ENCODE measurements at places on chromosomes 6 and 20. TPM values are rescaled to one million over a fixed set of nuclear protein-coding genes. Genes with fewer than 3 reads are reported as not detected.

NT5DC1 gene
- 28.7 TPM for total RNA-seq

BCAS1 gene
- total RNA-seq: not detected

CNR1 gene
- total RNA-seq: 0.43 TPM

IMPG1 gene
- not detected for total RNA-seq

DNA sequence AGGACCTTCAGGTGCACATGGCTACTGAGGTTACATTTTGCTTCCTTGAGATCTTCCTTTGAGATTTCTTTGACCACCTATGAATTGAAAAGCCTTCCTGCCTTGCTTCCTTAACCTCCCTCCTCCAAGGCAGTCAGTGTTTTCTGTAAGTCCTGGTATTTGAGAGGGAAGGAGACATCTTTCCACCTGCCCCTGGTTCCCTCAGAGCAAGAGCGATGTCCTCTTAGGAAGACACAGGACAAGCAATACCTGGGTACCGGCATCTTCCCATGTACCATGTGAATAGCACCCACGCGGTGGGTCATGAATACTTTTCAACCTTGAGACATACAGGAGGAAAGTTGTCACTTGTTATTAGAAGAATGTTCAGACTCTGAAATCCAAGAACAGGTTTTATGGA, 37.1 kb downstream of the GINS1 start:
- H3K4me1 ChIP-seq: no peaks in the 10 kb centered on the region
- H3K4me3 ChIP-seq: no peak overlapping the region
- H3K36me3 ChIP-seq: no peaks in the 10 kb centered on the region
- H3K27ac ChIP-seq: no peak overlapping the region

GRCh38 chr6:132456700-132457143, 55.4 kb upstream of the MOXD1 start:
- no peaks in the 10 kb centered on the region for H3K36me3 ChIP-seq
- H3K27me3 ChIP-seq: no peaks in the 10 kb centered on the region
- H3K4me3 ChIP-seq: no peak overlapping the region
- DNase-seq: no peak
- no peak overlapping the region for H3K27ac ChIP-seq

GRCh38 chr6:43895656-43896328, 125.8 kb downstream of the VEGFA start:
- no peak overlapping the region for H3K4me3 ChIP-seq
- no peak for DNase-seq
- no peaks in the 10 kb centered on the region for H3K36me3 ChIP-seq
- no peak overlapping the region for H3K27ac ChIP-seq
- no peaks in the 10 kb centered on the region for H3K4me1 ChIP-seq
- no peaks in the 10 kb centered on the region for H3K27me3 ChIP-seq

DNA sequence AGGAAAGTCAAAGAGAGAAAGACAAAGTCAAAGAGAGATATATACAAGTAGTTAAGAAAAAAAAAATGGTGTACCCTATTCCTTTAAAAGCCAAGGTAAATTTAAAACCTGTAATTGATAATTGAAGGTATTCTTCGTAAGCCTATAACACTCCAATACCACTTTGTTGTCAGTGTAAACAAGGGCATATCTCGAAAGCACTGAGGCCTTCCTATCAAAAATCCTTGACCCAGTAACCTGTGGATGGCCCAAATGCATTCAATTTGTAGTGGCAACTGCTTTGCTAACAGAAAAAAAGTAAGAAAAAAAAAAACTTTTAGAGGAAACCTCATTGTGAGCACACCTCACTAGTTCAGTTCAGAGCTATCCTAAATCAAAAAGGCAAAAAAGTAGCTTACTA, 39.3 kb upstream of the SAMD3 start:
- no peaks in the 10 kb centered on the region for H3K4me1 ChIP-seq
- H3K4me3 ChIP-seq: no peak overlapping the region
- DNase-seq: no peak
- H3K27ac ChIP-seq: no peak overlapping the region
- no peaks in the 10 kb centered on the region for H3K27me3 ChIP-seq
- no peaks in the 10 kb centered on the region for H3K36me3 ChIP-seq

DNA sequence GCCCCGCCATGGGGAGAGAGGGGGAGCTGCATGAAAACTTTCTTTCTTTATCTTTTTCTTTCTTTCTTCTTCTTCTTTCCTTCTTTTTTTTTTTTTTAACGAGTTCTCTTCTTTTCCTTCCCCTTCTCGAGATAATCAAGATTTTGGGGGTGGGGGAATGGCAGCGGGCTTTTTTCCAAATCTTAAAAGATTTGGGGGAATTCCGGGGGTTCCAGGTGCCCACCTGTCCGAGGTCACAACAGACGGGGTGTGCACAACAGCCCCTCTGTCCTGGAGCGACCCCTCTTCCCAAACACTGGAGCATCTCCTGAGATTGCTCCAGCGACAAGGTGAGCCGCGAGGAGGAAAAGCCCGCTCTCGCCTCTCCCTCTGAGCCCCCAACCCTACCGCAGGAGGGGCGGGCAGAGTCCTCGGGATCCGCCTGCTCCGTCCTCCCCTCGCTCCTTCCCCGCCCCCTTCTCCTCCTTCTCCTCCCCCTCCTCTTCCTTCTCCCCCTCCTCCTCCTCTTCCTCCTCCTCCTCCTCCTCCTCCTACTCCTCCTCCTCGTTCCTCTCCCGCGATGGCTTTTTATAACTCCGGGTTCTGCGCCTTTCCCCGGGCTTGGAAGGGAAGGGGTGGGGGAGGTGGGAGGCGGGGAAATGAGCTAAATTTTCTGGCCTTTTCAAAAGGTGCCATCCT, 689 bp upstream of the KCNB1 start:
- no peaks in the 10 kb centered on the region for H3K36me3 ChIP-seq
- DNase-seq: no peak
- no peak overlapping the region for H3K27ac ChIP-seq
- H3K27me3 ChIP-seq: no peaks in the 10 kb centered on the region
- peaks cover 2% of the 10 kb centered on the region for H3K4me1 ChIP-seq
- H3K4me3 ChIP-seq: peak overlapping the region; percentile 34

GRCh38 chr6:4665489-4666417, 110.5 kb upstream of the CDYL start:
- H3K4me3 ChIP-seq: no peak overlapping the region
- H3K36me3 ChIP-seq: no peaks in the 10 kb centered on the region
- no peak overlapping the region for H3K27ac ChIP-seq
- DNase-seq: no peak

DNA sequence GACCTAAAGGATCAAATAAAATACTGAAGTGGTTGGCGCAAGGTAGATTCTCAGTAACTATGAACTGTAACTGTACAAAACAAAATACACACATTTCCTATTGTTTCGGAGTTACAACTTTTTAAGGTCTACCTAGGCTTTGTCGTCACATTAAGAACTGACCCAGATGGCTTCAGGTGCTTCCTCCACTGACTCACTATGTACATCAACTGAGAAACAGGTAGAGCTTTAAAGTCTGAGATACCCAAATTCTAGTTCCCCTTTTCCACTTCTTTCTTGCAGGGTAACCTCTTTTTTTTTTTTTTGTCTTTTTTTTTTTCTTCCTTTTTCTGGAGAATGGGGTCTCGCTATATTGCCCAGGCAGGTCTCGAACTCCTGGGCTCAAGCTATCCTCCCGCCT, 5.5 kb downstream of the SNRPB start:
- no peak for DNase-seq
- peaks cover 7% of the 10 kb centered on the region for H3K4me1 ChIP-seq
- no peaks in the 10 kb centered on the region for H3K27me3 ChIP-seq
- H3K36me3 ChIP-seq: no peaks in the 10 kb centered on the region
- no peak overlapping the region for H3K27ac ChIP-seq
- H3K4me3 ChIP-seq: no peak overlapping the region

DNA sequence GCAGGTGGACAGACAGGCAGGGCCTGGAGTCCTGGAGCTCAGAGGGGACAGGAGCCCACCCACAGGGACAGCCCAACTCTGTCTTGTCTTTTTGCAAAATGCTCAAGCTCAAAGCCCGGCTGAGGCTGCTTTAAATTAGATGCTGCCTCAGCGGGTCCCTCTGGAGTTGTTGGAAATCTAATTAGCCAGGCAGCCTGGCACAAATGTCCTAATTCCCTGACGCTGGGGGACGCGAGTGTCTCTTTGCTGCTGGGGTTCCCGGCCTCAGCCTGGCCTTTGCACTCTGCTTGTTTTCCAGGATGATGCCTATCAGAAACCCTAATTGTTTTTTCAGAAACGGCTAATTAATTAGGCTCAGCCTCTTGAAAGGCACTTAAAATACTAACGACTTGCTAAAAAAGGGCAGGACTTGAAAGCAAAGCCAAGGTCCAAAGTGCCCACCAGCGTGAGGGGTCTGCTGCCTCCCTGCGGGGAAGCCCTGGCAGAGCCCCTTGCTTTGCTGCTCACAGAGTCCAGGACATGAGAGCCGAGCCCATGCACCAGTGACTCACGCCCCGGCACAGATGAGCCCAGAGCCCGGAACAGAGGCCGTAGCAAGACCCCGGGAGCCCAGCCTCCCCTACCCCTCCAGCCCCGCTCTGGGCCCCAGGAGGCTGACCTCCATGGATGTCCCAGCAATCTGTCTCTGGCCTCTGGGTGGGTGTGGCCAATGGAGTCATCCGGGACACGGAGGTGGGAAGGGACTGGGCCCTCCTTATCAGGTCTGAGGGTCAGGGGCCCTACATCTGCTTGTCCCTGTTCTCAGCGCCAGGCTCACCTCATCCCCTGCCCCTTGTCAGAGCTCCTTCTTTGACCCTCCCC, 46.0 kb upstream of the BHLHE23 start:
- H3K36me3 ChIP-seq: no peaks in the 10 kb centered on the region
- H3K4me3 ChIP-seq: no peak overlapping the region
- no peak overlapping the region for H3K27ac ChIP-seq
- H3K4me1 ChIP-seq: no peaks in the 10 kb centered on the region
- H3K27me3 ChIP-seq: no peaks in the 10 kb centered on the region
